SJCRH30 (cell line): ENCODE measurements at places on chromosomes 1 and 21.

- DNase-seq: no peak
- H3K27me3 ChIP-seq: no peaks in the 10 kb centered on the region
- H3K4me3 ChIP-seq: no peak overlapping the region
- no peak overlapping the region for H3K27ac ChIP-seq
- no peaks in the 10 kb centered on the region for H3K4me1 ChIP-seq
These were observed 403.0 kb downstream of the SRGAP2C start for GRCh38 chr1:121587777-121588176.

DNA sequence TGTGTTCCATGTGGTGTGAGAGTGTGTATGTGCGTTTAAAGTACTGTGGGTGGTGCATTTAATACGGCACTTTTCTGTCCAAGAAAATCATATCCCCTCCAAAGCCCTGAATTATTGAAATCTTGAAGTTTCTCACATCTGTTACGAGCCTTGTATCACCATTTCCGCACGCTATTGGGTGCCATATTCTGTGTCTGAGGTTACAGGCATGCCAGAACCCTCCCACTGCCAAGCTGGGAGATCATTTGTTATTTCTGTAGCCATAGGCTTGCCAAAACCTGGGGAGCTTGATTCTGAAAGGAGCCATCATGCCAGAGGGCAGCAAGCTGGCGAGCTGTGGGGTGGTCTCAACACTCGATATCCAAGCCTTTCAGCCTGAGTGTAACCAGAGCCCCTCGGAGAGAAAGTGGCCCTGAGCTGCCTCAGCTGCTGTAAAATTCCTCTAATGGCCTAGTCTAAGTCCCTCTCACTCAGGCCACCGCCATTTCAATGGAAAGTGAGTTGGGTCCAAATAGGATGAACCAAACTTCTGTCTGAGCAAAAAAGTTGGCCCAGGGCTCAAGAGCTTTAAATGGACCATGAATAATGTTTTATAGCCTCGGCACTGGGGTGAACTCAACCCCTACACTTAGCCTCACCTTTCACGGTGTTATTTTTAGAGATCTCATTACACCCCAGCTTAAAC lies 298.4 kb upstream of the DUSP10 start:
- peaks cover 42% of the 10 kb centered on the region for H3K4me1 ChIP-seq
- H3K27ac ChIP-seq: peak overlapping the region; percentile 0
- no peaks in the 10 kb centered on the region for H3K36me3 ChIP-seq
- peak; percentile 62 for DNase-seq

GRCh38 chr1:167052389-167052788 lies 37.8 kb downstream of the GPA33 start:
- DNase-seq: peak; percentile 17
- no peaks in the 10 kb centered on the region for H3K36me3 ChIP-seq
- H3K4me3 ChIP-seq: no peak overlapping the region
- H3K27ac ChIP-seq: no peak overlapping the region

DNA sequence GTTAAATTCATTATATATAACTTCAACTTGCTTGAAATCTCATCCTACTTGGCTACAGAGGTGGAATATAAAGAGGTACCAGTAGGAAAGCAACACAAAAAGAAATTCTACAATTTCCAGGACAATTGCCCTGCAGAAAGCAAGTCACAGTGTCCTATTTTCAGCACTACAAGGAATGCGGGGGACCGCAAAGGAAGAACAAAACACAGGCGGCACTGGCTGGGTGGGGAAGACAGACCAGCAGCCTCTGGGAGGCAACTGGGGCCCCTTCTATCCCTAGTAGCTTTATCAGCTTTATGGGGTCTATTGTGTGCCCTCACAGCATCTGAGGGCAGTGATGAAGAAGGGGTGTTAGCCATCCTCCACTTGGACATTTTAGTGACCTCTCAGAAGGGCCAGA lies 30.5 kb downstream of the SLC9A1 start:
- no peaks in the 10 kb centered on the region for H3K27me3 ChIP-seq
- no peak overlapping the region for H3K27ac ChIP-seq
- DNase-seq: no peak

GRCh38 chr1:31521761-31522555 lies 54.4 kb upstream of the TINAGL1 start:
- H3K36me3 ChIP-seq: no peaks in the 10 kb centered on the region
- no peaks in the 10 kb centered on the region for H3K4me1 ChIP-seq
- no peaks in the 10 kb centered on the region for H3K27me3 ChIP-seq
- H3K4me3 ChIP-seq: no peak overlapping the region
- DNase-seq: no peak
- H3K27ac ChIP-seq: no peak overlapping the region

DNA sequence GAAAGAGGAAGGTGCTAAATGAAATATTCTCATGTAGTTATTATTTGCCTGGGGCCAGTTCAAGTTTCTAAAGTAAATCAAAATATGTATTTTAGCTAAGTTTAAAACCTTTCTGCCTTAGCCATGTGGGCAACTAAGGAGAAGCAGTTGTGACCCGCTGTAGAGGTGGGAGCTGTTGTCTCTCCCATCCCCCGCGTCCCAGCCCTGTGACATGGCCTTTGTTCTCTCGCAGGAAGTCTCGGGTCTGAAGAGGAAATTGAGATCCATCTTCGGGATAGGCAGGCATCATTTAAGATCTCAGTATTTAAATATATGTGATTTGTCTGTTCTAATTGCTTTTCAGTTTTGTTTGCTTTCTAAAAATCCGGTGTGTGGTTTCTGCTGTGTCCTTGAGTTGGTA lies 121.5 kb downstream of the CAMTA1 start:
- H3K27ac ChIP-seq: no peak overlapping the region
- H3K4me3 ChIP-seq: no peak overlapping the region

GRCh38 chr1:7265771-7266371 lies 480.6 kb downstream of the CAMTA1 start:
- H3K27me3 ChIP-seq: no peaks in the 10 kb centered on the region
- DNase-seq: peak; percentile 28
- H3K4me3 ChIP-seq: no peak overlapping the region
- no peak overlapping the region for H3K27ac ChIP-seq
- peaks cover 22% of the 10 kb centered on the region for H3K4me1 ChIP-seq

DNA sequence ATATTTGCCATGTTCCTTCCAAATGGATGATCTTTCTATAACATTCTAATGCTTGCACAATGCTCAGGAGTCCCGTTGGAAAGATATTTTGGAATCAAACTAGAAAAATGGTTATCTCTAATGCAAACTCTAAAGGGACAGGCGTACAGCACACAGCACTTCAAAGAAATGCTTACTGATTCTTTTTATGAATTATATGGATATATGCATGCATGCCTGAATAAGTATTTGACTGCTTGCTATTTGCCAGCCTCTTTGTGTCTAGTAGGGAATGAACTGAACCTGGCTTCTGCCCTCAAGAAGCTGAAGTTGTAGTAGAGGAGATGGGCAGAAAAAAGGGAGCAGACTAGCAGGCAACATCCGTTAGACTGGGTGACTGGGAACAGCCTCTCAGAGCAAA lies 48.1 kb downstream of the PCSK9 start:
- no peak for DNase-seq
- H3K4me3 ChIP-seq: no peak overlapping the region
- H3K36me3 ChIP-seq: peaks cover 85% of the 10 kb centered on the region
- no peaks in the 10 kb centered on the region for H3K4me1 ChIP-seq
- H3K27ac ChIP-seq: no peak overlapping the region

DNA sequence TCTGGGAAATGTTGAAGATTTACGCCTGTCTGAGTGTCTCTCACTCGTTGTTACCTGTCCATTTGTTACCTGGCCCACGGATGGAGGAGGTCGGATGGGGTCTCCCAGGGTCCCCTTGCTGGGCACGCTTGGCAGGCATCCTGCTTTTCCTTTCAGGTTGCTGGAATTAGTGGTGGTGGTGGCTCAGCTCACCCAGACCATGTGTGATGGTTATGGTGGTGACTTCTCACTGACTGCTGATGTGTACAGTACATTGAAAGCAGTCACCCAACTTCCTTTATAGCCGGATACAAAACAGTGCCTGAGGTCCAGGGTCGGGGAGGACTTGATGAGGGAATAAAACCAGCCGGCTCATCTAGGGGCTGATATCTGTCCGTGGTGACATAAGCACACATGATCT lies 19.5 kb downstream of the MAPKAPK2 start:
- H3K27me3 ChIP-seq: no peaks in the 10 kb centered on the region
- no peak overlapping the region for H3K4me3 ChIP-seq
- peak overlapping the region; percentile 95 for H3K27ac ChIP-seq
- H3K36me3 ChIP-seq: no peaks in the 10 kb centered on the region
- DNase-seq: no peak

DNA sequence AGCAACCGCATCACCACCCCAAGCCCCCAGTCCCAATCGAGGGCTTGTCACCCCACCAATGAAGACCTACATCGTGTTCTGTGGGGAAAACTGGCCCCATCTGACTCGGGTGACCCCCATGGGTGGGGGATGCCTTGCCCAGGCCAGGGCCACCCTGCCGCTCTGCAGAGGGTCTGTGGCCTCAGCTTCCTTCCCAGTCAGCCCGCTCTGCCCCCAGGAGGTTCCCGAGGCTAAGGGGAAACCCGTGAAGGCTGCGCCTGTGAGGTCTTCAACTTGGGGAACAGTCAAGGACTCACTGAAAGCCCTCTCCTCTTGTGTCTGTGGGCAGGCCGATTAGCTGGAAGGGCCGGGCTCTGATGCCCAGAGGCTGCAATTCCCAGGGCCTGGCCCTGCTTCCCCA lies 2.0 kb downstream of the SRARP start:
- no peaks in the 10 kb centered on the region for H3K36me3 ChIP-seq
- no peaks in the 10 kb centered on the region; the same call in 1 of the 2 replicates for H3K27me3 ChIP-seq
- no peak overlapping the region for H3K27ac ChIP-seq
- H3K4me1 ChIP-seq: no peaks in the 10 kb centered on the region
- DNase-seq: no peak
- H3K4me3 ChIP-seq: no peak overlapping the region

GRCh38 chr1:85322655-85323054 lies 46.2 kb upstream of the BCL10 start:
- peaks cover 3% of the 10 kb centered on the region; the same call in 1 of the 2 replicates for H3K36me3 ChIP-seq
- H3K4me1 ChIP-seq: no peaks in the 10 kb centered on the region
- H3K27me3 ChIP-seq: no peaks in the 10 kb centered on the region
- H3K27ac ChIP-seq: no peak overlapping the region
- no peak for DNase-seq

DNA sequence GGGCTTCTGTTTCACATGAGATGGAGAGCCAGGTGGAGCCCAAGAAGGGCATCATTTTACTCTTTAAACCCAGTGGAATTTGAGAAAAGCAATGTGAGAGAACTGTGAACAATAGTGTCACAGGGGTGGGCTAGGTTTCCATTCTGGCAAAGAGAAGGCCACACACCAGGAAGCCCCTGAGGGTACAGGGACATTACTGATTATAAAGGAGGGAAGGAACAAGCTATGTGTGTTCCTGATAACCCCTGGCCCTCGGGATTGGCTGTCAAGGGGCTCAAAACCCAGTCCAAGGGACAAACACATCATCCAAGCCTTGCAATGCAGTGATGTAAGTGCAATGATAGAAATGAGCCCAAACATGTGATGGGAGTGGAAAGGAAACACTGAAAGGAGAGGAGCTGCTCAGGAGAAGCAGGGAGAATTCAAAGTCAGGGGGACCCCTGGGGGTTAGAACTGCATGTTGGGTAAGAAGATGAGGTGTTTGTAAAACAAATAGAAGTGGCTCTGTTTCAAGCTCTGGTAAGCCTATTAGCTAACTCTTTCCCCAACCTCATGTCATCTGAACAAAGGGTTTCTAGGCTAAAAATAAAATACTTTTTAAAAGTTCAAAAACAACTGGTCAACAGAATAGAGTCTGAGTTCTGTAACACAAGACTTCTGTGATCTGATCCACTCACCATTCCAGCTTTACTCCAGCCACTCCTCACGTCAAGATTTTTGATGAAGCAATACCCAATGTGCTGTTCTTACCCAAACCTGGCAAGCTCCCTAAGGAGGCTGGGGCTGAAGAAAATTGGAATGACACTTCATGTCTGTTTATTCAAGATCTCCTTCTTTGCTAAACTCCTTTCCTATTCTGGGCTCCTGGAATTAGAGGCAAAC lies 51.1 kb upstream of the IL12RB2 start:
- DNase-seq: peak; percentile 76
- H3K36me3 ChIP-seq: no peaks in the 10 kb centered on the region
- no peak overlapping the region for H3K4me3 ChIP-seq
- H3K27ac ChIP-seq: peak overlapping the region; percentile 56
- peaks cover 16% of the 10 kb centered on the region for H3K4me1 ChIP-seq

DNA sequence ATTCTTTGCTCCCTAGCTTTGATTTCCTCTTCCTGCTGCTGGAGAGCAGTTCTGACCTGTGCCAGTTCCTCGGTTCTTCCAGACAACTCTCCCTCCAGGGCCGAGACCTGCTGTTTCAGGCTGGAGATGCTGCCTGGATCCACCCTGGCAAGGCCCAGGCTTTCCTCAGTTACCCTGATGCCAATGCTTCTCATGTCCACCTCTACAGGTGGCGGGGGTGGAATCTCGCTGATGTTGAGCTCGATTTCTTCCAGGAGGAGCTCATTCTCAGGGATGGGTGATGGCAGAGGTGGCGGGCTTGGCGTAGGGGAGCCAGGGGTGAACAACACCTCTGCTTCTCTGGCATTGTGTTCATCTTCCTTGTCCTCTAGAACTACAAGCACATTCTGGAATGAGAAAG lies 45.3 kb downstream of the KANK4 start:
- no peaks in the 10 kb centered on the region for H3K27me3 ChIP-seq
- no peak for DNase-seq
- no peak overlapping the region for H3K4me3 ChIP-seq

- H3K4me1 ChIP-seq: peaks cover 14% of the 10 kb centered on the region; the same call in 1 of the 2 replicates
- H3K27me3 ChIP-seq: no peaks in the 10 kb centered on the region
- peak; percentile 77 for DNase-seq
- H3K36me3 ChIP-seq: no peaks in the 10 kb centered on the region
These were observed at the start of gene TP73 for GRCh38 chr1:3651930-3652547. Gene TP73 (plus strand): TSS chr1:3652516. CDS start chr1:3682366, 29,850 bp downstream.
